ENCODE measurements at places on chromosomes 5 and 9.

- DNase-seq, result no peak
Observed at GRCh38 chr5:9212605-9213004, 333.3 kb downstream of the SEMA5A start.

- peak; percentile 52 for DNase-seq
Observed at GRCh38 chr9:15873573-15874177, 320.8 kb downstream of the CCDC171 start.

GRCh38 chr5:120088836-120089235, 375.3 kb upstream of the PRR16 start:
- DNase-seq, result no peak

DNA sequence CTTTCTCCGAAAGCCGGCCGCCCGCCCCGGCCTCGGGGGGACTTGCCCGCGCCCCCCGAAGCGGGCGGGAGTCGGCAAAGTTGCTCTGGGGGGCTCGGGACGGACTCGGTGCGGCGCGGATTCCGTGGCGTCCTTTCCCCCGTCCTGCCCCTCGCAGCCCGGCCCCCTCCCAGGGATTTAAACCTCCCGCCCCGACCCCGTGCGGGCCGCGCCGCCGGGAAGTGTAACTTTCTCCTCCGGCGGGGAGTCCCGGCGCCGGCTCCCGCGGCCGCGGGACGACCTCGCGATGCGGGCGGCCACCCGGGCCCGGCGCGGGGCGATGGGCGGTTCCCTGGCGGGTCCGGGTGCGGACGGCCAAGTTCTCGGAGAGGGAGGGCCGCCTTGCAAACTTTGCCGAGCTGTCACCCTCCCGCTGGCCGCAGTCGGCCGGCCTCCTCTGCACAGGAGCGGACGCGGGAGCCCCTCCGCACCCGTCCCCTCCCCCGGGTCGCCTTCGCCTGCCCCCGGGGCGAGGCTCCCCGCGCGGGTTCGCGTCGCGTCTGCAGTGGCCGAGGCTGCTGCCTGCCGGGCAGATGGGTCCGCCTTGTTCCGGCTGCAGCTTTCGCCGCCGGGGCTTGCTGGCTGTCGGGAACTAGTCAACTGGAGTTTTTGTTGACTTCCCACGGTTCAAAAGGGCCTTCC, 732 bp downstream of the PBX3 start:
- DNase-seq, result no peak

DNA sequence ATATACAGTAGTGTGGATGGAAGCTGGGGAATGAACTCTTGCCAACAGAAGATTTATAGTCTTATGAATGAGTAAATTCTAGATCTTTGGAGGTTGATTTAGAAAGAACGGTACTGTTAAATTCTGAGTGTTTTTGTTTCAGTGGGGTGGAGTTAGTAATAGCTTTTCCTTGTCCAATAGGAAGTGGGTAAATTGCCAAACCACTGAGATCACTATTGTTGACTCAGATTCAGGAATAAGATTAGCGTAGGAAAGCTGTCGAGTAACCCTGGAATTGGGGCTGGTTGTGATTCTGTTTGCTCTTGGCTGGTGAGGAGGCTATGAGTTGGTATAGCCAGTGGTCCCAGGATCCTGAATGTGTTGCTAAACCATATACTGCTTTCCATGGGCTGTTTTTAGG, 155.6 kb downstream of the ARHGAP26 start:
- no peak for DNase-seq

GRCh38 chr5:178176791-178177190, 10.4 kb downstream of the GMCL2 start:
- DNase-seq, result no peak

DNA sequence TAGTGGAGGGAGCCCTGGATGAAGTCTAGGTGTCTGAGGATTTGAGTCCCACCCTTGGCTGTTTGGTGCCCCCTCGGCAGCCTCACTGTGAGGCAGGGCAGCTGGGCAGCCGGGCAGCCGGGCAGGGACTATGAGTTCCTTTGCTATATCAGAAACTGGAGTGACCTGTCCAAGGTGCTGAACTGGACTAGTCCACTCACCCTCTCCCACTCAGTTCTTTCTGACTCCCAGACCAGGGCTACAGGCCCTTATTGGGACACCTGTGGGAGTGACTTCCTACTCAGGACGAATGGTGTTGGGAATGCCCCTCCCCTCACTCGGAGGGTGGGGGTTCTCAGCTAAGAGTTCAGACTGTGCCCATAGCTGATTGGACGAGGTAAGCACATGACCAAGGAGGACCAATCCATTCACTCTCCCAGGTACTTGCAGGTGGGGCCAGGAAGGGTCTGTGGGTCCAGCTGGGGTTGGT, 34.1 kb upstream of the RAPGEF1 start:
- DNase-seq, result peak; percentile 61

GRCh38 chr9:128632066-128632465, 24.6 kb downstream of the DYNC2I2 start:
- DNase-seq, result no peak

GRCh38 chr5:3031733-3032378, 280.4 kb upstream of the IRX2 start:
- no peak for DNase-seq

- DNase-seq, result no peak
Observed at GRCh38 chr5:7894439-7894838, 25.5 kb downstream of the MTRR start.

GRCh38 chr9:133106511-133107244, 14.4 kb downstream of the RALGDS start:
- no peak for DNase-seq

GRCh38 chr5:142800776-142801494, 30.8 kb downstream of the ARHGAP26 start:
- DNase-seq, result no peak

DNA sequence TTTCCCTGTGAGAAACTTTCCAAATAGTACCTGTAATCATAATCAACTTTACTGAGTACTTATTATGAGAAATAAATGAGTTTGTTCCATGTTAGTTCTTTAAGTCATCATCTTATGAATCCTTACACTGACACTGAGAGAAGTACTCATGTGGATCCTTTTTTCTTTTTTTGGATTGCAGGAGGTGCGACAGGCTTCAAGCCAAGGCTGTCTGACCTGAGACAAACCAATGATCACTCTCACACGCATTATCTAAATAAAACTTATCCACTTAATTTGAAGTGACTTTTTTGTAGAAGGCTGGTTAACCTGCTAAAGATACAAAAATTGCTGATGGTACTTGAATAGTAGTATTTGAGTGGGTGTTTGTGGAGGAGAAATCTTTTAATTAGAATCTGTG, 39.5 kb downstream of the JAKMIP2 start:
- DNase-seq, result no peak

DNA sequence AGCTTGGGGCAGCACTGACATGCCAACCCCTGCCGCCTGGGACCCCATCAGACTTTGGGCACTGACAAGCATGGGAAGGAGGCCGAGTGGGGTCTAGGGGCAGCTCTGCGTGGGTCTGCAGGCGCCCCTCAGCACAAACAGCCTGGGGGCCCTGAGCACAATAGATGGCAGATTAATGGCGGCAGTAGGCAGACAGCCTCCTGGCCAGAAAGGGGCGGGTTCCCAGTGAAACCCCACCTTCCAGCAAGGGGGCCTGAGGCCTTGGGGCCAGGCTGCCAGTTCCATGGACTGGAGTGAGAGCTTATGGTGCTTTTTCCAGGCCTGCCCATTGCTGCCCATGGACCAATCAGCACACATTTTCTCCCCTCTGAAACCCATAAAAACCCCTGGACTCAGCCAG, 2031.2 kb downstream of the EFNA5 start:
- DNase-seq, result no peak

DNA sequence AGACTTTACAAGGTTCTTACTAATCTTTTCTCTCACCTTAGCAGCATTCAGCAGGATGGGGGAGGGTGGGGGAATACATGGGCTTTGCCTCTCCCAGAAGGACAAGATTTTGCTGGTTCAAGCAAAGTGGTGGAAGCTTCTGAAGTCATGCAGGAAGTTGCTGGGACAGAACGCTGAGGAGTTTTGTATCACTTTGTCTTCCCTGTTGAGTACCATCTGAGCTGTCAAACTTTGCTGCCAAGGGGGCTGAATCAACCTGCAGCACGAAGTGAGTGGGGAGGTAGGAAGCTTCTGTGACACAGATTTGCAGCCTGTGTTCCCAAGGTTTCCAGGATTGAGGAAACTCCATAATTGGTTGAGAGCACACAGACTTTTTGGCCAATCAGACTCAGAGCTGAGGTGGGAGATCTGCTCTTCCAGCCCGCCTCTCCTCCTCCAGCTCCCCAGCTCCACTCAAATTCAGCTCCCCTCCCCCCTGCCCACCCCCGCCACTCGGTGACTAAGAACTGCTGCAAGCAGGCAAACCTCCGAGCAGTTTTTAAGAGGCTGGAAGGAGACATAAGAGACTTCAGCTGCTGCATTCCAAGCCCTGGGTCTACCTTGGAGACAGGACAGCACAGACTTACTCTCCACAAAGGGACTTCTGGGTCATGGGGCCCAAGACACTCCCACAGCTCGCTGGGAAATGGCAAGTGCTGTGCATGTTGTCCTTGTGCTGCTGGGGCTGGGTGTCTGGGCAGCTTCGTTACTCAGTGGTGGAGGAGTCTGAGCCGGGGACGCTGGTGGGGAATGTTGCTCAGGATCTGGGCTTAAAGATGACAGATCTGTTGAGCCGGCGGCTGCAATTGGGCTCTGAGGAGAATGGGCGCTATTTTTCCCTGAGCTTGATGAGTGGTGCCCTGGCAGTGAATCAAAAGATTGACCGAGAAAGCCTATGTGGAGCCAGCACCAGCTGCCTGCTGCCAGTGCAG, at the start of gene PCDHGC5:
PCDHGC5 (plus strand) TSS at position 491 of the 971 bp plus-strand sequence; CDS start at position 651, 160 bp downstream.
- DNase-seq, result no peak

DNA sequence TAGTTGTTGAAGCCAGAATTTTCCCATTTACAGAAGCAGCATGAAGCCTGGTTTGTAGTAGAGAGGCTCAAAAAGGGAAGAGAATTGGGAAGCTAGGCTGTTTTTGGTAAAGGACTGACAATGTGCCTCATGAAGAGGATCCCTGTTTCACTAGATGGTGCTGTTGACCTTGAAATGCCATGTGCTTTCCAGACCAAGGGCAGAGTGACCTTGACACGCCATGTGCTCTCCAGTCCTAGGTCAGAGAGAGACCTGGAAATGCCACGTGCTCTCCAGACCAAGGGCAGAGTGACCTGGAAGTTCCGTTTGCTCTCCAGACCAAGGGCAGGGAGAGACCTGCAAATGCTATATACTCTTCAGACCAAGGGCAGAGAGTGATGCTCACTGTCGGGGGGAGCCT, 32.0 kb downstream of the UNC13B start:
- DNase-seq, result no peak

GRCh38 chr9:35191105-35191504, 29.3 kb downstream of the UNC13B start:
- DNase-seq, result no peak

DNA sequence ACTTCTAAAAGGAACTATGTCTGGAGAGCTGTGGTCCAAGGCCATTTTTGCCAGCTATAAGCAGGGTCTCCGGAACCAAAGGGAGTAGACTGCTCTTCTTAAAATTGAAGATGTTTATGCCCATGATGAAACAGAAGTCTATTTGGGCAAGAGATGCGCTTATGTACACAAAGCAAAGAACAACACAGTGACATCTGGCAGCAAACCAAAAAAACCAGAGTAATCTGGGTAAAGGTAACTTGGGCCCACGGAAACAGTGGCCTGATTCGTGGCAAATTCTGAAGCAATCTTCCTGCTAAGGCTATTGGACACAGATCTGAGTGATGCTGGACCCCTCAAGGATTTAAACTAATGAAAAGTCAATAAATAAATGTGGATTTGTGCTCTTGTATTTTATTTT, 29.7 kb upstream of the GLDC start:
- DNase-seq, result no peak

- no peak for DNase-seq
Observed at GRCh38 chr5:169411786-169412430, 111.0 kb upstream of the SLIT3 start.

- no peak for DNase-seq
Observed at GRCh38 chr9:79565245-79565644, 6.5 kb upstream of the TLE4 start.

DNA sequence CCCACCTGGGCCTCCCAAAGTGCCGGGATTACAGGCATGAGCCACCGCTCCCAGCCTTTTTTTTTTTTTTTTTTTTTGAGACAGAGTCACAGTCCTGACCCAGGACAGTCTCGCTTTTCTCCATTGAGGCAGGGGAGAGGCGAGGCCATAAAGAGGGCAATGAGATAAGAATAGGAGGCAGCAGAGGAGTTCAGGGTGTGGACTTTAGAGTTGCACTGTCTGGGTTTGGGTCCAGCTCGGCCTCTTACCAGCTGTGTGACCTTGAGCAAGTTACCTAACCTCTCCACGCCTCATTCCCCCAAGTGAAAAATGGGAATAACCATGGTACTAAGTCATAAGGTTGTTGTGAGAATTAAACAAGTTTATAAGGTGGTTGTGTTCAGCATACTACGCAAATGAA, 24.6 kb upstream of the ANKH start:
- DNase-seq, result no peak

DNA sequence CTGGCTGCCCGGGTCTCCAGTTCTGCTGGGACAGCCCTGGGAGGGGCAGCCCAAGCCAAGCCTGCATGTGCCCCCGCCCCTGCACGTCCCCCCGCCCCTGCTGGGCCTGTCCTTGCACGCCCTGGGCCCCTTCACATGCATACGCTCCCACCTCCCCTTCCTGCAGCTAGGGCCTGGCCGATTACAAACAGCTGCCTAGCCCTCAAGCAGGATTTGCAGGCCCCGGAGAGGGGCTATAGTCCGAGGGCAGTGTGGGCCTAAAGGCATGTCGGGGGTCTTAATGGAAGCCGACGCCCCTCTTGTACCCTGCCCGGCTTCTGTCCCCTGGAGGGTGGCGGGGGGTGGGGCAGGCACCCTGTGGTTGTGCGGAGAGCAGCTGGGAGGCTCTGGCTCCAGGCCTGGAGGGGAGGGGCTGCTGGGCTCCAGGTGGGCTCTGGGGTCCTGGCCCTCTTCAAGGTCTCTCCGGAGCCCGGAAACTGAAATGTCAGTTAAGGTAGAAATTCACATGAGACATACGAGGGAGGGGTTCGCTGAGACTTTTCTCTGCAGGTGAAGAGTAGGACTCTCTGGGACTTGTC, 16.9 kb downstream of the COL5A1 start:
- DNase-seq, result no peak

- DNase-seq, result no peak
Observed at GRCh38 chr5:19728571-19728970, 259.4 kb downstream of the CDH18 start.

GRCh38 chr9:35714123-35714522, 17.9 kb downstream of the TLN1 start:
- no peak for DNase-seq

DNA sequence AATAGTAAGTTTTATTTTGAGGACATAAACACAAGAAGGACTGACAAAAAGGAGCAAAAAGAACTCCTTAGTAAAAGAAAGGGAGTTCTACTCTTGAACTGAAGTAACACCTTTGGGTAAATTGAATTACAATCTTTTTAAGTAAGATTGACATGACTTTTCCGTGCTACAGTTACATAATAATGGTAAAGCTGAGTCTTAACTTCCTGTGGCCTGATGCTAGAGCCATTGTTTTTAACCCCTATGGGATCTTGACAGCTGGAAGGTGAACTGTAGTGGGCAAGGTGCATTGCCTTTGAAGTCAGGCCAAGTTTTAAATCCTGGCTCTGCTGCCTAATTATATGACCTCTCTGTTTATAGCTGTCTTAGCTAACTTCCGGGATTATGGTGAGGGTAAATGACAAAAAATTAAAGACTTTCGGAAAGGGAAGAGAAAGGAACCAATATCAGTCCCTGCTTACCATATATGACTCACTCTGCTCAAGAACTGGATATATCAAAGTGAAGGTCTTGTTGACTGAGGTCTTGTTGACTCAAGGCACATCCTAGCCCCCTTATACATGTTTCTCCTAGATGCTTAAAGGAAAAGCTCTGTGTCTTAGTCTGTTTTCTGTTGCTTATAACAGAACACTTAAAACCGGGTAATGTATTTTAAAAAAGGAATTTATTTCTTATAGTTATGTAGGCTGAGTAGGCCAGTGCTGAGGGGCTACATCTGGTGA, 6.8 kb downstream of the HSD17B4 start:
- peak; percentile 21 for DNase-seq
